ENCODE measurements at places on chromosomes 3 and 15.

- DNase-seq: no peak
Measured at GRCh38 chr3:43379343-43379742, 93.0 kb downstream of the SNRK start.

- DNase-seq: no peak
Measured at GRCh38 chr3:157460253-157460652, 23.6 kb downstream of the PTX3 start.

DNA sequence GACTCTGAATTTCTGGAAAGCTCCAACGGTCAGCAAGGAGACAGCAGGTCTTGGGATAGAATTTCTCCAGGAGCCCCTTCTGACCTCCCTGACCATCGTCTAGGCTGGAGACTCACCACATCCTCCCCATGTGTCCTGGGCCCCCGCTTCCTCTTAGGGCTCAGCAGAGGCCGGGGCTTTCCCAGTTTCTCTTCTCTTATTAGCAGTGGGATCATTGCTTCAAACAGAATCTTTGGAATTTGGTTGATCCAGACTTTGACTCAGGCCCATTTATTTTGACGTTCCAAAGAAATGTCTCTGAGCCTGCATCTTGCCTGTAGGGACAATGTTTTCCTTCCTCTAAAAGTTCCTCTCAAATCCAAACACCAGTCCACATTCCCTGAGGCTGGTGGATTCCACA, 38.4 kb upstream of the SLC6A6 start:
- DNase-seq: no peak

GRCh38 chr15:68205558-68205944, 419 bp upstream of the CALML4 start:
- DNase-seq: no peak

GRCh38 chr3:140733623-140734022, 55.8 kb downstream of the TRIM42 start:
- DNase-seq: no peak

DNA sequence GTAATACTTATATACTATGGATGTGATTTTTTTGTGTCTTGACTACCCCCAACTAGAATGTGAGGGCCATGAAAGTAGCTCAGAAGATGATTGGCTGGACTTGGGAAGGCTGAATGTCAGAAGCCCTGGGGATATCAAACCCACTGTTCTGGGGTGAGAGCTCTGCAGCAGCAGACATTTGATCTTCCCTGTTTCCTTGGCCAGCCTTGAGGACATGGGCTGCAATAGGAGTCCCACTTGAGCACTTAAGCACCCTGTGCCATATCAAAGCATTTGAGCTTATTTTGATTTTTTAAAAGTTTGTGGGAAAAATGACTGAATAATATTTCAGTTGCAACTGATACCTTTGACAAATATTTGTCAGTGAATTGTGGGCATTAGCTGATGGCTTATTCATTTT, 21.7 kb downstream of the GTF2E1 start:
- DNase-seq: no peak

DNA sequence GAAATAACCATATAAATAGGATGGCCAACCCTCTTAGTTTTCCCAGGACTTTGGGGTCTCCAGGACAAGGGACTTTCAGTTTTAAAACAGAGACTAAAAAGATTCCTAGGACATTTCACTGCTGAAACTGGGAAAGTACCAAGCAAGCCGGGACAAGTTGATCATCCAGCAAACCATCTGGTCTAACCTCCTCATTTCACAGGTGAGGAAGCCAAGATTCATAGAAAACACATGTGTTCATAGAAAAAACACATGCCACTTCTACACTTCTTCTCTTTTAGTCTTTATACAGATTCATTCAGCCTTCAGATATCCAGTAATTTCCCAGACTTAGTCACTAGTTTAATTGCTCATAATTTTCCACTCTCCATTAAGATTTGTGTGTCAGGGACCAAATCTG, 165.6 kb upstream of the CCDC54 start:
- DNase-seq: no peak

- DNase-seq: no peak
Measured at GRCh38 chr3:106792716-106793115, 584.5 kb upstream of the CCDC54 start.

- no peak for DNase-seq
Measured at GRCh38 chr15:82742134-82742533, 32.5 kb upstream of the AP3B2 start.

GRCh38 chr15:33200903-33201302, 6.4 kb upstream of the FMN1 start:
- DNase-seq: no peak

DNA sequence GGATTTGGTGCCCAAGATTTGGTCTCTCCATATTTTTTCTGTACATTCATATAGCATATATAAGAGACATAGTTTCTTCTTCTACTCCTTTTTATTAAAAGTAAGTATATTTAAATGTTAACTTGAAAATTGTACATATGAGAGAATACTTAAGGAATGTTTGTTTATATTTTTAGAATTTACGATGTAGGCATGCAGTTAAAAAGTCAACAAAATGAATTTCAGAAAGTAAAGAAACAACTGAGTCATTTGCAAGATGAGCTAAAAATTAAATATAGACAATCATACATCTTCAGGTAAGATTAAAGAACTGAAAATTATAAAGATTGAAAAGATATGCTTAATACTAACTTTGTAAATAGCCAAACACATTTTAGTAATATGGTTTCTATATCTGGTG, 94.2 kb downstream of the LEKR1 start:
- no peak for DNase-seq

DNA sequence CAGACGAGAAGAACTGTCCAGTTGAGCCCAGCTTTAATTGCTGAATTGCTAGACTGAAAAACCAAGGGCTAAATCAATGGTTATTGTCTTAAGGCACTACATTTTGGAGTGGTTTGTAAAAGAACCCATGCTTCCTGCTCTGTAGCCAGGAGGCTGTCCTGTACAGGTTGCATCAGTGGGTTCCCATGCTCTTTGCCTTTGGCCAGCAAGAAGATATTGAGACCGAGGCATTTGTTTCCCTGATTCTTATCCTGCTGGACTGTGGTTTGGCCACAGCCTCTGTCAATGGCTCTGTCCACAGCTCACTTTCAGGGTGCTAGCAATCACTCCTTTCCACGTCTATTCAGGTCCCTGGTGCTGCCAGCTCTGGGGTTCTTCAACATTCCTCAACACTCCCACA, 89.6 kb downstream of the FAM43A start:
- no peak for DNase-seq

All from activated CD4-positive, alpha-beta T cell treated with anti-CD3 and anti-CD28 coated beads, Interleukin-2, amount 50 U/mL, for 16 hours (primary cell).